Activated CD4-positive, alpha-beta T cell treated with anti-CD3 and anti-CD28 coated beads, Interleukin-2, amount 10 ng/mL, durations not matched to agents 7 days and 5 days (primary cell): ENCODE measurements at places on chromosomes 3 and 15. TPM values are rescaled to one million over a fixed set of nuclear protein-coding genes. Genes with fewer than 3 reads are reported as not detected.

- no peak for DNase-seq
These were observed 860.3 kb upstream of the SEMA6D start for GRCh38 chr15:46856839-46857502.

DNA sequence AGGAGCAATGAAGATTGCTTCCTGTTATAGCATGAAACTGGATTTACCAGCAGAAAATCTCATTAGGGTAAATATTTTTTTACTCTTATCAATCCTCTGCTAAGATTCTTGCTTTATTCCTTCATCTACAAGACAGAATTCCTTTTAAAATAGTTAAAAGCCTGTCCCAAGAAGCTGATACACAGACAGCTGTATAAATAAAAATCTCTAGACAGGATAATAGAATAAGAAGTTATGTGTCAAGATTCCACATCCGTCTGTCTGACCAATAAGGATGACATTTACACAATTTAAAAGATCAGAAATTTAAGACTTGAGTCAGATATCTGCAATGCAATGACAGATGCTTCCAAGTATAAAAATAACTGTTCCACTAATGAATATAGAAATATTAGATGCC lies 57.6 kb downstream of the SSR3 start:
- DNase-seq: no peak

Gene RGMA
- 0.25 TPM for total RNA-seq

DNA sequence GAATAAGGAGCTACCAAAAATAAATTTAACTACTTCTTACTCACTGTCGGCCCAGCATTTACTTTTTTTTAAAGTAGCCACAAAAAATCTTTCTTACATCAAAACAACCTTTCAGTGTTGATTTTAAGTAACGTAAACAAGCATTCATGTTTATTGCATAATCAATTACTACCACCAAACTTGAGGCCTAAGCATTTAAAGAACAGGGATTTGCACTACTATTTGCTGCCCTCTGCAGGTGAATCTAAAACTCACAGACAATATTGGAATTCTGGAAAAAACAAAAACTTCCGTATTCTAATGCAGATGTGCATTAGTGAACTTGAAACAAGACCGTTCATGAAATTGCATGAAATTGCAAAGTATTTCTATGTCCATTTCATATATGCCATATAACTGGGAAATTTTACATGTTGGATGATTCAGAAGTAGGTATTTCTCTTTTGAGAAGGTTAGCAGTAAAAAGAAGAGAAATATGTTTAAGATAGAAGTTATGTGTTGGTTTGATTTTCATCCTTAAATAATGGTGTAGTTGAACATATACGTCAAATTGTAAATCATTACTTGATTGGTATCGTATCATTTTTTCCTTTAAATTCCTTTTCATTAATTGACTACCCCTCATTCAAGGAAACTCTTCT lies 55.6 kb downstream of the CGGBP1 start:
- peak; percentile 36 for DNase-seq

Gene ISLR2
- not detected for total RNA-seq

Gene GOLGA8T
- total RNA-seq: not detected

Gene PP2D1
- not detected for total RNA-seq

DNA sequence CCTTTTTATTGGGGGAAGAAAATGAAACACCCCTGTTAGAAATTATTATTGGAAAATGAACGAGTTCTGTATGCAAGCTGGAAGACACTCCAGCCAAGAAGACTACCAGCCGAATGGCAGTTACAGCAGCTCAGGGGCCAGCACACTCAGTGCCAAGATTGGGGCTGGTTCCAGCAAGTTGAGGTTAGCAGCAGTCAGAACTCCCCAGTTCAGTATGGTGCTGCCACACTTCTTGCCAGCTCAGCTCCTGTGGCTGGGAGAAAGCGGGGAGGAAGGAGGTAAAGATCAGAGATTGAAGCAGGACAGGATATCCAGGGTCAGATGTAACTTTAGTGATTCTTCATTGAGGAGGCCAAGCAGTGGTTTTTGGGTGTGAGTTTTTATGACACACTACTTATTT lies 280.2 kb upstream of the NR2E3 start:
- no peak for DNase-seq

- no peak for DNase-seq
These were observed 8.6 kb downstream of the CHD2 start for GRCh38 chr15:92908713-92909057.

DNA sequence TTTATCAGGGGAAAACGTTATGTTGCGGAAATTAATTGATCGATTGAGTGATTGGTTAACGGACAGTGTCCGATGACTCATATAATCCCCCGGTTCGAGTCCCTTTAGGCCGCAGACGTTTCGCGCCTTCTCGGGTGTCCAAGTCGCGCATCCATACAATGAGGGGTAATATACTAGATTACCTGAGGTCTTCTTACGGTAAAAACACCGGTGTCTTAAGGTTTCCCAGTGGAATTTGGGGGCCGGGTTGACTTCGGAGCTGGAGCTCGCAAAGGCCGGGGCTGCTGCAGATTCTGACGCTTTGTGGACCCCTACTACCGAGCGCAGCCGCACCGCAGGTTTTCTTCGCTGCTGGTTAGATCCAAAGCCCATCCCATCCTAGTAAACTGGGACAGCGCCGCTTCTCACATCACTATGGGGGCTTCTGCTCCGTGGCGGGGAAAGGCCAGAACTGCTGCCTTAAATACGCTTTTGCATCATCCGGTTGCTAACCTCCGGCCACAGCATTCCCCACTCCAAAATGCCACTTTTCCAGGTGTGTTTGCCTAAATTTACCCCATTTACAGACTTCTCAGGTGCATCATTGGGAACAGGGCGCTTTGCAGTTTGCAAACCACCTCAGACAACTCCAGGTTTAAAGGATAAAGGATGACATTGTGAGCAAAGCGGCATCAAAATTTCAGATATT lies 858 bp upstream of the SACM1L start:
- DNase-seq: peak; percentile 17

Gene TTC23
- 3.1 TPM for total RNA-seq

Gene DIPK2A
- 24.8 TPM for total RNA-seq

Gene TMEM42
- total RNA-seq: 10.7 TPM

DNA sequence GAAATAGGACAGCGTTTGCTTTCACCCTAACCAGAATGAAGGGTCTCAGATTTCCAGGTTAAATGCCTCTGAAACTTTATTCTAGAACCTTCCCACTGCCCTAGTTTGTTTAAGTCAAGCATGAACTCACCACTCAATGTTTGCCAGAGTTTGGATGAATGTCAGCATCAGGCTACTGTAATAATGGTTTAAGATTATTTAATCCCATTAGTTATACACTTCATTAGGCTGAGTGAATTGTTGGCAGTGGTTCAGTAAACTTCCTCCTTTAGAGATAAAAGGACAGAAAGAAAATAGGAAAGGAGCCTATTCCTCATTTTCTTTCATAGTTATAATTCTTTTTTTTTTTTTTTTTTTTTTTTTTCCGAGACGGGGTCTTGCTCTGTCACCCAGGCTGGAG lies 401.9 kb upstream of the TPRG1 start:
- no peak for DNase-seq

Gene TMEM212
- total RNA-seq: not detected

Gene HHLA2
- total RNA-seq: 3.0 TPM

- DNase-seq: no peak
These were observed 142.7 kb upstream of the SYNPR start for GRCh38 chr3:63135367-63135766.

GRCh38 chr3:163821841-163822240 lies 1256.5 kb downstream of the SI start:
- no peak for DNase-seq

Gene NAA80
- total RNA-seq: 28.9 TPM

DNA sequence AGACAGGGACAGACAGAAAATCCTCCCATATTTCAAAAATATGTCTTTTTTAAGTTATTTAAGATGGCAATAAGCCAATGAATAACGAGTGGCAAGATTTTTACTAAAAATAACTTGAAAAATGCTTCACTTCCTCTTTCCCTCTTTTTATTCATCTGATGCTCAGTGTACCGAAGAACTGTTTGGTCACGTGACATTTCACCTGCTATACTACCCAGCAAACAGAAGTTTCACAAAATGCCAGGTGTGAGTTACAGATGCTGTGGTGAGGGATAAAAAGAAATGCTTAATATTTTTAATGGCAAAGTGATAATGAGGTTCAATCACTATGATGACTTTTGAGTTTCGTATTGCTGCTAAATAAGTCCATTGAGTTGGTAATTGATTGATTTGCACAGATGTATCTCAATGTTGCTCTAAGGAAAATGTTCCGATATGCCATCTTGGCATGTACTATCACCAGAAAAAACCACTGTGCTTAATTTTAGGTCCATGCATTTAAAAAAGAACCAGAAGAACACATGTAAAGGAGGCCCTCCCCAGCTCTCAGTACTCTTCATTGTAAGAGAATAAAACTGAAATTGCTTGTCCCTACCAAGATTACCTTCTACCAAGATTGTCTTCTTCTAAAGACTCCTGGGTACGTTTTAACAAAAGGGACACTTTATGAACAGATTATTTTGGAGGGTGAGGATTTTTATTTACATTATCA lies 26.0 kb upstream of the SEC62 start:
- DNase-seq: no peak

GRCh38 chr3:178750639-178751300 lies 214.5 kb downstream of the KCNMB2 start:
- DNase-seq: no peak

Gene PLIN1
- total RNA-seq: not detected

Gene KLHL6
- total RNA-seq: 40.4 TPM

Gene BCL2A1
- total RNA-seq: 14.8 TPM

DNA sequence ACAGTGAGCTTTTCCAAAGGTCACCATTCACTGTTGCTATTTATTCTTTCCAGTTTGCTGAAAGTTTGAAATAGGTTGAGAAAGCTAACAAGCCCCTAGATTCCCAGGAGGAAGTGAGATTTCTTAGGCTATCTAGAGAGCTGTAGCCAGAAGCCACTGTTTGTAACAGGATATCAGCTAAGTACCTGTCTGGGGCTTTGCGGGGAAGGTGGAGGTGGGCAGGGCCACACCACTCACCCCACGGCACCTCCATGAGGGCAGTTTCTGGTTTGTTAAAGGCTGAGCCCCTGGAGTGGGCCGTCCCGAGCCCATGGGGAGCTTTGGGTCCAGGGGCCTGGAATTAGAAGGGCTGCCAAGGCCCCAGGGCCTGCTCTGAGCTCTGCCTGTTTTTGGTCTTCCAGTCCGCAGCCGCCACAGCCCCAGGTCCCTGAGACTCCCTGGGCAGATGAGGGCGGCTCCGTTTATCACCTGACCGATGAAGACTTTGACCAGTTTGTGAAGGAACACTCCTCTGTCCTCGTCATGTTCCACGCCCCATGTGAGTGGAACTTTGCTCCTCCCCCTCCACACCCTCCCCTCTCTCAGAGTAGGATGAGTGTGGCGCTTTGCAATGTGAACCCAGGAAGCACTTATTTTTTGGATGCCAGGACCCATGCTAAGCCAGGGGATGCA lies 63.4 kb downstream of the PDIA5 start:
- no peak for DNase-seq

Gene RYR3
- total RNA-seq: not detected

GRCh38 chr3:39843440-39843839 lies 34.0 kb downstream of the MYRIP start:
- no peak for DNase-seq
